ENCODE measurements at places on chromosomes 6 and 20.

DNA sequence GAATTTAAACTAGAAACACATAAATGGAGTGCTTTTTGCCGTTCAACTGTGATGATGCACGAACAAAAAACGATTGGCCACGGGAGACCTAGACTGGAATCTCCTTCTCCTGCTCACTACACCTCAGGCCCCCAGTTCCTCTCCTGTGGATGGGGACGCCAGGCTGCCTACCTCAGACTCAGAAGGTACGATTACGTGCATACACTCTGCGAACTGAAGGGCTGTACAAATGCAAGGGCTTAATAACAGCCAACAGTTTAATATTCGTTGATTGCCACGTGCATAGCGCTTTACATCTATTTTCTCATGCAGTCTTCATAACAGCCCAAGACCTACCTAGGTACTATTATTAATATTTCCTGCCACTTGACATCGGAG, 495 bp upstream of the ARMC2 start:
- no peak for DNase-seq

DNA sequence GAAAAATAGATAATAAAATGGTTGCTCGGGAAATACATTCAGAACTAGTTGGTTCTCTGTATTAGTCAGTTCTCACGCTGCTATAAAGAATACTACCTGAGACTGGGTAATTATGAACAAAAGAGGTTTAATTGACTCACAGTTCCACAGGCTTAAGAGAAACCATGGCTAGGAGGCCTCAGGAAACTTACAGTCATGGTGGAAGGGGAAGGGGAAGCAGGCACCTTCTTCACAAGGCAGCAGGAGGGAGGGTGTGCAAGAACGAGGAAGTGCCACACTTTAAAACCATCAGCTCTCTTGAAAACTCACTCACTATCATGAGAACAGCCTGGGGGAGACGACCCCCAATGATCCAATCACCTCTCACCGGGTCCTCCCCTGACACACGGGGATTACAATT, 24.2 kb upstream of the SNX9 start:
- DNase-seq, result no peak

- no peak for DNase-seq
These were observed 1.6 kb upstream of the TCF21 start for GRCh38 chr6:133887156-133887879.

DNA sequence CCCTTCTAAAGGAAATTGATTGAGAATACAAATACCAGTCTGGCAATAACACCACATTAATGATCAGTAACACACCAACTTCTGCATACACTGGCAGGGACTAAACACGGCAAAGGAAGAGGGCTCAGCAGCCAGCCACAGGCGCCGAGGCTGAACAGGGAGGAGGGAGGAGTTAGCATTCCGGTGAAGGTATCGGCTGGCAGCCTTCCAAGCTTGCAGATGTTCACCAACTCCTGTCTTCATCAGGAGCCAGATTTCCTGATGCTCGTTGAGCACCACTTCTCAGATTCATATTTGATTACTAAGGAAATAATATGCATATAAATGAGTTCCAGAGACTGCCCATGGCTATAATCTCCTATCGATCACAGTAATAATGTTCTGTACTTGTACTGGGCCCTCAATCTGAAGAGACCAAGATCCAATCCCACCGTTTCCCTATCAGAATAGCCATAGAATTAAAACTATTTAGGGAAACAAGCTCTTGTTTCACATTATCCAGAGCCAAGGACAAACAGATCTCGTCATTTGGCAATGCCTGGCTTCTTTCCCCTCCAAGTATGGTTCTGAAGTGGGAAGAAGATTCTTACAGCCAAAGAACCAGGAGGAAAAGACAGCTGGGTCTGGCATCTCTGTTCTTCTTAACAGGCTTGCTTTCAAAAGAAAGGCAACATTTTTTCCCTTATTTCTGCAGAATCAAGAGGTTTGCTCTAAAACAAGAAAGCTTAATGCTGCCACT, 42.2 kb downstream of the GFOD1 start:
- no peak for DNase-seq

- no peak for DNase-seq
These were observed 4.1 kb upstream of the VEGFA start for GRCh38 chr6:43765776-43766499.
